ENCODE measurements at places on chromosomes 16 and 17. TPM values are rescaled to one million over a fixed set of nuclear protein-coding genes. Genes with fewer than 3 reads are reported as not detected.

DNA sequence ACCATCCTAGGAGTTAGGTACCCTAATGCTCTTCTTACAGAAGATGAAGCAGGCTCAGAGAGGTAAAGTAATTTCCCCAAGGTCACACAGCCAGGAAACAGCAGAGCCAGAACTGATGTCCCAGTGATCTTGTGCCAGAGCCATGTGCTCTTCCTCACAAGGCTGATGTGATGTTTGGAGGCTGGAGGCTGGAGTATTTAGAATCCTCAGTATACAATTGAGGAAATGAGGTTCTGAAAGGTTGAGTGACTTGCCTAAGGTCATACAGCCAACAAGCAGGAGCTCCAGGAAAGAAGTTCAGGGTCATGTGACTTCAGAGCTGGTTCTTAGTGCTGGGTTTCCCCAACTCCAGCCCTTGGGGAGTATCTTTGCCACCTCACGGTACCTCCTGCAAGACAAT is 18.5 kb downstream of the ITPRIPL2 start:
- no peak for DNase-seq

DNA sequence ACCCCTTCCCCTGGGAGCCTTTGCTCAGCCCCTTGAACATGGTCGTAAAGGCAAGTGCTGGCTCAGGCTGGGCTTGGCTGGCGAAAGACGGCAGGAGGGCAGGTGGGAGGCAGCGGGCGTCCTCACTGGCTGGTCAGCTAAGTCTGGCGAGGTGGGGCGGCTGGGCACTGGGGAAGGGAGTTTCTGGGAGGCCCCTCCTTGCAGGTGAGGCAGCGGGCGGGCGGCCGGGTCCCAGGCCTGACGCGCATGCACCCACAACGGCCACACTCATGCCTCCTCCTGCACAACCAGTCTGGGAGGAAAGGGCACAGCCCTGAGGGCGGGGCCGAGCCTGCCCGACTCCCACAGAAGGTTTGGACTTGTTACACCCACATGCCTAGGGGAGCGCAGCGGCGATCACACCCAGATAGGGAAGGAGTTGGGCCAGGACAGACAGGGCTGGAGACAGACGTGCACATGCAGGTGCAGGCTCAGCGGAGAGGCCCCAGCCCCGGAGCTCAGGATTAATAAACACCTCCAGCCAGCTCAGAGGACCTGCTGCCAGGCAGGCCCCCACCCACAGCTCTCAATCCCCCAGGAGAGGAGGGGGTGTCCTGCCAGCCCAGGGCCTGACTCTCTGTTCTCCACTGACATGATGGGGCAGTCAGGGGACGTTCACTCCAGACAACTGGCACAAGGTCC is at the start of gene EVPL:
Gene EVPL, minus strand, starts transcription at position 148 of the 681 bp plus-strand sequence. Its CDS starts 108 bp downstream, at position 40.
- DNase-seq, result no peak

- no peak for DNase-seq
Observed at GRCh38 chr17:47131761-47132160, 57.3 kb downstream of the CDC27 start.

GRCh38 chr17:57357392-57357784 is 101.1 kb downstream of the MSI2 start:
- DNase-seq, result no peak

CRHR1 gene
- 0.62 TPM for polyA plus RNA-seq

SCGB1C2 gene
- not detected for polyA plus RNA-seq

GRCh38 chr16:83271123-83271522 is 536.7 kb upstream of the HSBP1 start:
- DNase-seq, result no peak

- DNase-seq, result no peak
Observed at GRCh38 chr17:74659889-74660288, 36.4 kb upstream of the CD300E start.

- DNase-seq, result no peak
Observed at GRCh38 chr17:81987161-81987770, 9.8 kb downstream of the ASPSCR1 start.

DNA sequence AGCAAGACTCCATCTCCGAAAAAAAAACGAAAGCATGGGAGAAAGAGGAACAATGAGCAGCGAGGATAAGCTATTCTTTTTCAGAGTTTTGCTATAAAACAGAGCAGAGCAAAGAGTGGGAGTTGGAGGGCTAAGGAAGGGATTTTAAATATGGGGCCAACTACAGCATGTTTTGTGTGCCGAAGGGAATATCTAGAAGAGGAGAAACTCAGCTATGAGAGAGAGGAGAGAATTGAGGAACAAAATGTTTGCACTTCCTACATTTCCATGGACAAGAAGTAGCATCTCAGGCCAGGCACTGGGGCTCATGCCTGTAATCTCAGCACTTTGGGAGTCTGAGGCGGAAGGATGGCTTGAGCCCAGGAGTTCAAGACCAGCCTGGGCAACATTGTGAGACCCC is 13.1 kb upstream of the GRB2 start:
- DNase-seq, result no peak

- no peak for DNase-seq
Observed at GRCh38 chr16:2769100-2769529, 8.0 kb downstream of the ELOB start.

GRCh38 chr17:77437747-77438146 is 297.0 kb downstream of the SEC14L1 start:
- no peak for DNase-seq

GRCh38 chr17:72206376-72206775 is 85.6 kb downstream of the SOX9 start:
- DNase-seq, result no peak

CCT6B gene
- 2.5 TPM for polyA plus RNA-seq

DNA sequence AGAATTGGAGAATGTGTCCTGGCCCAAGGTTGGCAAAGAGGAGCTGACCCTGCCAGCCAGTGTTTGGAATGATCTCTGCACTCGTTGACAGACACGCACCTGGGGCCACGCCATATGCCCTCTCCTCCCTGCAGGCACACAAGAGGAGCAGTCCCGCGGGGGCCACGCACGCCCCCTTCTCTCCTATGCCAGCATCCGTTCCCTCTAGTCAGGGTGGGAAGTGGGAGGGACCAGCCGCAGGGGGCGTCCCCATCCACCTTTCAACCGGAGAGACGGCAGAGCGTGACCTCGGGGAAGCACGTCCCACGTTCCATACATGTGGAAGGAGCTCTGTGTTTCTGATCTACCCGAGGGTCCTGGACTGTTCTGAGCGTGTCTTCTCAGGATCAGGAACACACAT is 86.9 kb upstream of the ZNF750 start:
- no peak for DNase-seq

LITAFD gene
- not detected for polyA plus RNA-seq

DNA sequence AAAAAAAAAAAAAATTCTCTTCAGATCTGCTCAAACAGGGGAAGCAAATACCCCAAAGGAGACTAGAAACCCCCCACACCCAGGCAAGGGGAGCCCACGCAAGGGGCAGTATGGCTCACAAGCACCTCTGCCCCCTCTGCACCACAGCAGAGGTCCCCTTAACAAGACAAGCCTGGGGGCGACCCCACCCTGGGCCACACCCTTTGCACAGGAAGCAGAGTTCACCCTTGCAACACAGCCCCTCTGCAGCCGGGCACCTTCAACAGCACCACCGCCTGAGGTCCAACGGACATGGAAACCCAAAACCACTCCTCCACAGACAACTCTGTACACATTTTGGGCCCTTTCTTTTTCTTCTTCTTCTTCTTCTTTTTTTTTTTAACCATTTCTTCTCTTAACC is 12.8 kb downstream of the AXIN1 start:
- DNase-seq, result no peak

PRSS8 gene
- polyA plus RNA-seq, result 0.09 TPM

DNA sequence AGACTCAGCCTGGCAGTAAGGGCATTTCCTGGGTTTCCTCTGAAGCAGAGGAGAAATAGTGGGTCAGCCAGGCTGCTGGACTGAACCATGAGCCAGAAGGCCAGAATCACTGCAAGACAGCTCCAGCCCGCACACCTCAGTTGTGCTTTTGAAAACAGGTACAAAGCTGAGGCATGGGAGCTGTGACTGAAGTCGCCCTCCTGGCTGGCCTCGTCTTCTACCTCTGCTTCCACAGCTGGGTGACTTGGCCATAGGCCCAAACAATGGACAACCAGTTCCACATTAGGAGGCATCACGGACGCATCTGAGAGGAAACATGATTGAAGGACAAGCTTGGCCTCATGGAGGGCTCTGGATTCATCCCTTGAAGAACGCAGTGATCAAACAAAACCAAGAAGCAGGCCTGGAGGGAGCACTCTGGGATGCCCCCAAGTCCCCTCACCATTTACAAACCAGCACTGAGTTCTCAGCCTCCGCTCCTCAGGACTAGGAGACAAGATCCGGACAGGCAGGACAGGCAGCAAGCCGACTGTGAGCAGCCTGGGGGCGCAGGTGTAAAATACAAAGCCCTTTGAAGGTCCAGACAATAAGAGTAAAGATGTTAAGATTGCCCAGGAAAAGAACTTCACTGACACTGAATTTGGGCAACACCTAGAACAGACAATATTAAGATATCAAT is 68.7 kb downstream of the N4BP1 start:
- DNase-seq, result no peak

GRCh38 chr16:4239020-4239419 is 2.9 kb downstream of the SRL start:
- no peak for DNase-seq

KCNH4 gene
- not detected for polyA plus RNA-seq

DNA sequence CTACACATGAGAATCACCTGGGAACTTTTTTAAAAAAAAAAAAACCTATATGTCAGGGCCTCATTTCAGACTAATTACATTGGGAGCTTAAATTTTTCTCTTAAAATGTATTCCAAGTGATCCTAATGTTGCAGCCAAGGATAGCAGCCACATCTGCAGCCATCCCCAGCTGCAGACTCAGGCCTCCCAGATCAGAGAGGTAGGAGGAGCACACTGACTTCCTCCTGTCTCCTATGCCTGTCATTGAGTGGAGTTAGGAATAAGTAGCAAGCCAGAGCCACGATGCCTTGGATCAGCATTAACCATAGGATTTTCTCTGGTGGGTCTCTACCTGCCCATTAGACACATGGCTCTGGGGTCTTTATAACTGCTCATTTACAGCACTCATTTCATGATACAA is 463.5 kb downstream of the HS3ST4 start:
- DNase-seq, result no peak

DNA sequence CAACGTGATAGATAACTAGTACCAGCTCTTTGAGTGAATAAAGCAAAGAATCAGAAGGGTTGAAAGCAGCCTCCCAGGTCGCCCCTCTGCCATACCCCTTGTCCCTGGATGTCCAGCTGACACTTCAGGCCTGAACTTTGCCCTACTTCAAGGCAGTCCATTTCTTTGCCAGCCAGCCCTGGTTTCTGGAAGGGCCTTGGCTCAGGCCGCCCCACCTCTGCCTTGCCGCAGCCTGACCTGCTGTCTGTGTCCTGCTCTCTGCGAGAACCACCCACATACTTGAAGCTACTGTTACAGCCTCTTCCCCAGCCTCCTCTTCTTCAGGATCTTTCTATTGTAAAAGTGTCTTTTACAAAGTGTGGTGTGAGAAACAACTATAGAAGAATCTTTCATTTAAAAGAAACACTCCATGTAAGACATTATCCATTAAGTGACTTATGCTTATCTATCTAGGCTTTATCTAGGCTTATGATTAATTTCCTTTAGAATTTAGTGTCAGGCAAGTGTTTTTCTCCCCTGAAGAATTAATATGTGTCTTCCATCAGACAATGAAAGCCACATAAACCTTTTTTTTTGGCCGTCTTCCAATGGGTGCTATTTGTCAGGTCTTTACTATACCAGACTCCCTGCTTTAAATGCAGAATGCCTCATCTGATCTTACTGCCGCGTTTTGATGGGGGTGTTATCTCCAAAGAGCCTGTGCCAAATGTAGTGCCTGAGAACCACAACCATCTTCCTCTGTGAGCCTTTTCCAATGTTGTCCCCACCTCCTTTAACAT is 133.9 kb downstream of the SOCS1 start:
- no peak for DNase-seq

- DNase-seq, result no peak
Observed at GRCh38 chr16:87832741-87833502, 36.4 kb downstream of the SLC7A5 start.

DNA sequence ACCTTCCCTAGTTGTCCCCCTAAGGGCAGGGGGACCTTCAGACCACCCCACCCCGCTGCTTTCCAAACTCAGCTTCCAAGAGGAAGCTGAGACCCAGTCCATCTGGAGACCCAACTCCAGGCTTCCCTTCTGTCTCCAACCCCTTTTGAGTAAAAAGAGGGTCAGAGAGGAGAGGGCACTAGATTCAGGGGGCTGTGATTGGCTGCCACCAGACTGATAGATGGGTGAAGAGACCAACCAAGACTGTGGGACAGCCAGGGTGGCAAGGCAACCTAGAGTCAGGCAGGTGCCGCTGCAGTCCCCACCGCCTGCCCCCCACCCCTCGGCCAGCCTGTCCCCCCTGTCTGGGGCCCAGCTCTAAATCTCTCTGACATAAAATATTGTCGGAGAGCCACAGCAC is 92.5 kb downstream of the SDK2 start:
- no peak for DNase-seq

CUEDC1 gene
- polyA plus RNA-seq, result 48.8 TPM

DNA sequence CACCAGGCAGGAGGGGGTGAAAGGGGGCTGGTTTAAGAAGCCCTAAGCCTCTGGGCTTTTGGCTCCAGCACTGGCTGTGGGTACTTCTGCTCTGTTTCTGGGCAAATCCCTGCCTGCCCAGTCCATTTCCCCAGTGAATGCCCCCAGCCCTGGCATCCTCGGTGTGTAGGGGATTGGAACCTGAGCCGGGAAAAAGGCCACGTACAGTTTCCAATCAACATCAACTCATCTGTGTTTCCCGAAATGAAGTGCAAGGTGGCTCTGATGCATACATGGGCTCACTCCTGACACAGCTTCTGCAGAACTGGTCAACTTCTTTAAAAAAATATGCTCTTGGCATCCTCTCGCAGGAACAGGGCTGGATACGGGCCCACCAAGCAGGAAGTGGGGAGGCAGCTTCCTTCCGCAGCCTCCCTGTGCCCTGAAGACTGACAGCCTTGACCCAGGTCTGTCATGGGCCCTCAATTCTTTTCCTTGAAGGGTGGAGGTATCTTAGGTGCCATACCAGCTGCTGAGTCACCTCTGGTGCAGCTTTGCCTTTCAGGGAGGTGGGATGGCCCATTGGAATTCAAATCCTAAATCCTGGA is 73.3 kb downstream of the N4BP1 start:
- DNase-seq, result no peak

DNA sequence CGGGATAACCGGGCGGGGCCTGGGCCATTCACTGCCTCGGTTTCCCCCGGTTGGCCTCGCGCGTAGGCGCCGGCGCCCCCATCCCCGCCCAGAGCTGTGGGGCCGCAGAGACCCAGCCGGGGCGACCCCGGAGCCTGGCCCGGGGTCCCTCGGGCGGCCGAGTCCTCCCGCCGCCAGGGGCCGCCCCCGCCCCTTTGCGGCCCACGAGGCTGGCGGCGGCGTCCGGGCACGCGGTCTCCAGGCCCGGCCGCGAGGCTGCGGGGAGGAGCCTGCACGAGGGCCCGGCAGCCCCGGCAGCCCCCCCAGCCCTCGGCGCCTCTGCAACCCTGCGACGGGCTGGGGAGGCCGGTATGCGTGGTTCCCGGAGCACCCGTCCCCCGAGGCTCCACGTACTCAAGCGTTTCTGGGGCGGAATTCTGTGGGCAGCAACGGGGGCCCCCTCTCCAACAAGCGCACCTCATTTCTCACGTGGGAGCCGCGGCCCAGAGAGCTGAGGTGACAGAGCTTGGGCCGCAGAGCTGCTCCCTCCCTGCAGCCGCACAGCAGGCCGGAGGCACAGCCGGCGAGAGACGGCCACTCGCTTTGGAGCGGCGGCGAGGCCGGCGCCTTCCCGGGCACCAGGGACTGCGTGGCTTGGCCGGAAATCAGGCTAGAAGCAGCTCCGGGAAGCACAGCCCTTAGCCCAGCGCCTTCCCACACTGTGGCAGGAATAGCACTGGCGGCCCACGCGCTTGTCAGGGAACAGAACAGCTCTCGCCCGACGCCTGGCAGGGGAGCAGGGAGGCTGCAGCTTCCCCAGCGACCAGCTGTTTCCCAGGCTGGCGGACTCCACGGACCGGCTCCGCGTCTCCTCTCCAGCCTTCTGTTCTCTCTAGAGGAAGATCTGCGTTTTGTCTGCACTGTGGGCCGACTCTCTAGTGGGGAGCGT is 867 bp upstream of the LIMD2 start:
- no peak for DNase-seq
